NCI-H1092 (cell line): ENCODE measurements at places on chromosomes 5 and 9.

DNA sequence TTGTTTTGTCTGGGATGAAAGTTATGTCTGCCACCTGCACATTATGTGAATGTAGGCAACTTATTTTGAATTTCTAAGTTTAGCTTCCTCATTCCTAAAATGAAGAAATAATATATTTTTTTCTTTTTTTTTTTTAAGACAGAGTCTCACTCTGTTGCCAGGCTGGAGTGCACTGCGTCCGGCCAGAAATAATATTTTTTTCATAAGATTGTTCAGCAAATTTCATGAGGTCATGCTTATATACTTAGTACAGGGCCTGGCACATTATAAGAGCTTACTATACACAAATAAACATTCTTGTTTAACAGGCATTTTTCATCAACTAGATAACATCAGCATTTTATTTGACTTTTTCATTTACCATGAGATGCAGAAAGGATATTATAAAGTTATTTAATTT, 368.5 kb downstream of the GABRG2 start:
- no peak for DNase-seq

GRCh38 chr5:120806202-120806601, 342.1 kb downstream of the PRR16 start:
- no peak for DNase-seq

GRCh38 chr5:431001-431710, 11.8 kb upstream of the EXOC3 start:
- no peak for DNase-seq

DNA sequence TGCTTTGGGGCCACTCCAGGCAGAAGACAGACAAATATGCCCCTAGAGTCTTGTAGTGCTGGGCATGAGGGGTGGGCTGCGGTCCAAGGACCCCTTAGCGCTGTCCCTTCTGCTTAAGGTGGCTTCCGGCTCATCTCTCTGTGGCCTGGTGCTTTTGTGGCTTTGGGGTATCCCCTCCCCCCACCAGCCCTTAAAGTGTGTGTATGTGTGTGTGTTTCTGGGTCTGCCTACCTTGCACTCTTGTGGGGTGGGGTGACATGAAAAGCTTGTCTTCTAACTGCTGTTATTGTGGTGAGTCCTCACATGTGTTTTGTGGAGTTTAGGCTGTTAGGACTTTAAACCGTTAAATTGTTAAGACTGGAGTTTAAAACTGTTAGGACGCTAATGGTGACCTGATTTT, 23.6 kb downstream of the MARCHF6 start:
- DNase-seq, result no peak

GRCh38 chr5:67728326-67728890, 487.1 kb upstream of the PIK3R1 start:
- no peak for DNase-seq
